Activated B cell treated with CpG ODN at 0.5 μM for 24 hours (primary cell): ENCODE measurements at places on chromosomes 4 and X. TPM values are rescaled to one million over a fixed set of nuclear protein-coding genes. Genes with fewer than 3 reads are reported as not detected.

DNA sequence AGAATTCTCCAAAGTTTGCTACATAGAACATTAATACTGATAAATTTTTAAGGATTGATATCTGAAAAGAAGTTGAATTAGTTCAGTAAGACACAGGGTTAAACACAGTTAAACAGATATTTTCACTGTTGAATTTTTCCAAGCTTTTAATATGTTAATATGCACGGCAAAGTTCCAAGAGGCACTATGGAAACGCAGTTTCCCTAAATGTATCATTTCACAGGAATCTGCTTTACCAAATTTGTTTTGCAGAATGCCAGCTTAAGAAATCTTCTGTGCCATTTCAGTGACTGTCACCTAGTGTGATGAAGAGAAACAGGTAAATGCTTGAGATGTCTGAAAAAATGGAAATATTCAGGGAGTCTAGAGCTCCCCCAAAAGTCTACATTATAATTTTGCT, 395.9 kb upstream of the GRIA3 start:
- no peaks in the 10 kb centered on the region for H3K27me3 ChIP-seq
- H3K27ac ChIP-seq: no peak overlapping the region
- no peak overlapping the region for H3K4me3 ChIP-seq
- H3K4me1 ChIP-seq: no peaks in the 10 kb centered on the region

DNA sequence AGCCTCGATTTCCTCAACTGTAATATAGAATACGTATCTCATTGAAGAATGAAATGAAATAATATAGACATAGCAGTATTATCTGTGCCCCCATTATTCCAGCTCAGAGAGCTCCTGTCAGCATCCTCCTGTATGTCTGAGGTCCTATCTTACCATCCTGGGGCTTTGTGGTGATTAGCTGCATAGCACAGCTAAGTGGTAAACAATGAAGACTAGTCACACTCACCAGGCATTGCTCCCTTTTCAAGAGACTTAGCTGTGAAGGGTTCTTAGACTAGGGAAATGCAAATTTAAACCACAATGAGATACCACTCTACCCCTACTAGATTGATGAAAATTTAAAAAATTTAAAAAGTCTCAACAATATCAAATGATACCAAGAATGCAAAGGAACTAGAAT, 172.9 kb downstream of the SLC39A8 start:
- H3K27ac ChIP-seq: no peak overlapping the region
- no peaks in the 10 kb centered on the region for H3K36me3 ChIP-seq

DNA sequence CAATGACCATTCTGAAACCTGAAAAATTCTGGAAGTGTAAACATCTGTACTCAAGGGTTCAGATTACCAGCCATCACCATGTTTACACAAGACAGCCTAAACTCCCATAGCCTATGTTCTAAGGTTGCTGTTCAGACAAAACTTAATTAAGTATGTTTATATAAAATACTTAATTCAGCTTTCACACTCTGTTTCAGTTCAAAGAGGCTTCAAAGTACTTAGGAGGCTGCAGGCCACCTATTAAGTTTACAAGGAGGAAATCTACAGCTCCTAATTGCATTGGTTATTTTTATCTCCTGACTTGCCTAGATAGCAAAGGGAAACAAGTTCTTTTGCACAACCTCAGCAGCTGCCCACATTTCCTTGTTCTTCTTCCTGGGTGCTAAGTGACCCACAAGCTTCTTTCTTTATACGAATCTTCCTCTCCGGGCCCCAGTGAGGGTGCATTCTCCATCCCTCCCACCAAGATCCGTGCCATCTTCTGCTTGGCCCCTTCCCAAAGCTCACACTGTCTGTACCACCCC, 2.0 kb downstream of the GAK start:
- H3K4me3 ChIP-seq: peak overlapping the region; percentile 93
- peaks cover 16% of the 10 kb centered on the region for H3K36me3 ChIP-seq
- H3K4me1 ChIP-seq: peaks cover 72% of the 10 kb centered on the region
- no peaks in the 10 kb centered on the region for H3K27me3 ChIP-seq
- DNase-seq: no peak
- peak overlapping the region; percentile 92 for H3K27ac ChIP-seq

DNA sequence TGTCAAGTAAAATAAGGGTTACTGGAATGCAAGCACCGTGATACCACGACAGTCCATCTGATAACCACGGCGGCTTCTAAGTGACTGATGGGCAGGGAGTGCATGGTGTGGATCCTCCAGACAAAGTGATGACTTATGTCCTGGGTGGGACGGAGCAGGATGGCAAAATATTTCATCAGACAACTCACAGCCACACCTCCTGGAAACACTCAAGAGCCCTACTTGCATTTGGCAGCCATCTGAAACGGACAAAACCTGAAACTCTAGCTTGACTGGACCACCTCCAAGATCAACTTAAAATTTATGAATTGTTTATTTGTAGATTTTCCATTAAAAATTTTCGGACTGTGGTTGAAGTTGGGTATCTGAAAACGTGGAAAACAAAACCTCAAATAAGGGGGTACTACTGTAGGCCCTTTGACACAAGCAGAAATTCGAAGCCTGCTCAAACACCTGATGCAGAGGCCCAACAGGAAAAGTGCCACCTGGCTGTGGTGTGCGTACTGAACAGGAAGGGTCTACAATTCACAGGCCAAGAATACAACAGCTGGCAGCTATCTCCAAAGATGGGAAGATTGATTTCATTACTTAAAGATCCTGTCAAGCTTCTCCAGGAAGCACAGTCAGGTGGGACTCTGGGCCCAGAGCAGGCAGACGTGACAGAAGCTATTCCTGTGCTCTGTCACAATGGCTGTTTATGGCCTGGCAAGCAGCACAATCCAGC, 26.0 kb downstream of the LRIT3 start:
- peaks cover 2% of the 10 kb centered on the region for H3K27me3 ChIP-seq
- H3K36me3 ChIP-seq: peaks cover 2% of the 10 kb centered on the region
- no peak overlapping the region for H3K27ac ChIP-seq
- no peaks in the 10 kb centered on the region for H3K4me1 ChIP-seq

DNA sequence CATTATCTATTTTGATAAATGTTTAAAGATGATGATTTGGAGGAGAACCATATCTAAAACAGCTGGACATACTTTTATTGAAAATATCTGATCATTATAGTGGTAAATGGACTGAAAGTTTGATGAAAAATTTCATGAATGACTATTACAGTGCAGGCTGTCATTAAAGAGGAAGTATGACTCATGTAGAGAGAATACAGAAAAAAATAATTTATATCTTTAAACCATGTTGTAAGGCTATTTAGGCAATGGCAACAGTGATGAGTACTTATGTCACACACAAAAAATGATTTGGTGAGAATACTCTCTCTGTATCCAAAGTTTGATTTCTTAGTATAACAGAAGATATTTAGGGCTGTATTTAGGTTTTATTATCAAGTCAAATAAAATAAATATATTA, 3.9 kb upstream of the GLRB start:
- no peaks in the 10 kb centered on the region for H3K36me3 ChIP-seq
- H3K4me3 ChIP-seq: no peak overlapping the region
- peaks cover 9% of the 10 kb centered on the region for H3K27me3 ChIP-seq
- H3K4me1 ChIP-seq: no peaks in the 10 kb centered on the region

- no peak for DNase-seq
- no peak overlapping the region for H3K4me3 ChIP-seq
- H3K4me1 ChIP-seq: peaks cover 8% of the 10 kb centered on the region
- no peak overlapping the region for H3K27ac ChIP-seq
Observed at GRCh38 chr4:143202824-143203223, 18.1 kb downstream of the USP38 start.

- H3K27me3 ChIP-seq: no peaks in the 10 kb centered on the region
- DNase-seq: no peak
- H3K4me3 ChIP-seq: no peak overlapping the region
- no peak overlapping the region for H3K27ac ChIP-seq
- no peaks in the 10 kb centered on the region for H3K4me1 ChIP-seq
Observed at GRCh38 chr4:86512631-86513030, 81.5 kb upstream of the PTPN13 start.

Gene ANAPC10
- total RNA-seq: 18.2 and 21.8 TPM in 2 replicates

Gene SERPINA7
- not detected in 2 replicates for total RNA-seq

Gene AIMP1
- 49.4 and 53.5 TPM in 2 replicates for total RNA-seq

Gene IBSP
- total RNA-seq: not detected in 2 replicates

Gene NEUROG2
- total RNA-seq: not detected in 2 replicates

Gene PAGE2B
- total RNA-seq: not detected in 2 replicates

Gene GRK4
- 1.4 and 2.1 TPM in 2 replicates for total RNA-seq
